BJ (cell line): ENCODE measurements at places on chromosomes 4 and X.

- no peak for DNase-seq
These were observed 934 bp downstream of the PDHA1 start for GRCh38 chrX:19344661-19345060.

GRCh38 chrX:133325422-133325821, 89.9 kb downstream of the GPC4 start:
- no peak for DNase-seq

DNA sequence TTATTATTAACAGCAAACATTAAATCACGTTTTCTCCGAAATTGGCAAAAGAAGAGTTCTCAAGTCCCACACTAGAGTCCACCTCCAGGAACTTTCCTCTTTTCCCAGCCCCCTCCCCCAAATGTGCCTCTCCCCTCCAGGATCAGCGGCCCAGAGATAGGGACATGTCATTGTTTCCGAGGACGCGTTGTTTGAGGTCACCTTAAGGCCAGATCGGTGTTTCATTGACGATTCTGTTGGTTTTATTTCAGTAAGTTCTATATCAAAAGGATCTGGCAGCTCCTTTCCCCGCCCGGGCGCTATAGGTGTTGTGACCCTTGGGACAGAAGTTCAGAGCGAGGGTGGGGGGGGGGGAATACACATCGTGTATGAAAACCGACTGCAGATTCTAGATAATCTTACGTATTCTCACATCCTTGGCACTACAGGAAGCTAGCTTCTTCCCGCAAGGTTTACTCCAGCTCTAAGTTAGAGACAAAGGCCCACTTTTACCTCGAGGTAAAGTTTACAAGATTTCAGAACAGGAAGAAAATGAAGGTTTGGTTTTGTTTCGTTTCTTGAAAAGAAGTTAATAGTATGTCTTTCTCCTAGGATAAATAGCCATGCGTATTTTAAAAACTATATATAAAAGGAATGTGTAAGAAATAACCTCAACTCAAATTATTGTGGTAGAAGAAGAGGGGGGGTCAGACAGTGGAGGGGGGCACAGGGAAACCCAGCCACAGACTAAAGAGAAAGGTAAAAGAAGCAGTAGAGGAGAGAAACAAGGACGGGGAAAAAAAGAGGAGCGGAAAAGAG, 739 bp upstream of the MSX1 start:
- no peak for DNase-seq

- DNase-seq = no peak
These were observed 79.8 kb upstream of the GPM6A start for GRCh38 chr4:175891851-175892250.

GRCh38 chr4:62948108-62948507, 1461.1 kb downstream of the TECRL start:
- no peak for DNase-seq

- DNase-seq = no peak
These were observed 51.8 kb upstream of the ENPEP start for GRCh38 chr4:110424144-110424543.

- DNase-seq = no peak
These were observed 1.3 kb downstream of the VMA21 start for GRCh38 chrX:151398346-151398745.

- DNase-seq = no peak
These were observed 75.6 kb downstream of the LRBA start for GRCh38 chr4:150939530-150939929.

GRCh38 chr4:165328708-165329107, 1.2 kb downstream of the MSMO1 start:
- no peak for DNase-seq

GRCh38 chr4:155434904-155435303, 58.1 kb upstream of the MAP9 start:
- DNase-seq = no peak

DNA sequence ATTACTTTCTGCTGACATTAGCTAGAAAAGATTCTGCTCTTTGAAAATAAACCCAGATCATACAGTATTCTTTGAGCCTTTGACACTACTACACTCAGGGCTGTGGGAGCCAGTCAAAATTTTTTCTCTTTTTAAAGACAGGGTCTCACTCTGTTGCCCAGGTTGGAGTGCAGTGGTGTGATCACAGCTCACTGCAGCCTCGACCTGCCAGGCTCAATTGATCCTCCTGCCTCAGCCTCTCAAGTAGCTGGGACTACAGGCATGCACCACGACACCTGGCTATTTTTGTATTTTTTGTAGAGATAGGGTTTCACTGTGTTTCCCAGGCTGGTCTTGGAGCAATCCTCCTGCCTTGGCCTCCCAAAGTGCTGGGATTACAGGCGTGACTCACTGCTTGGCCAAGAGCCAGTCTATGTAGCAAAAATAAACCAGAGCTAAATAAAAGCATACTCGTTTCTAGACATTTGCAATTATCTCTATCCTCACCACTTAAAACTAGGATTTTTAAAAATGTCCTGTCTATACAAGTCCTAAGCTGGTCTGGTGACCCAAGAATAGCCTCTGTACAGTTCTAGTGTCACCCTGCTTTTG, 43.2 kb downstream of the AKAP4 start:
- no peak for DNase-seq

- DNase-seq = no peak
These were observed 208.7 kb downstream of the SOWAHB start for GRCh38 chr4:76689145-76689817.

DNA sequence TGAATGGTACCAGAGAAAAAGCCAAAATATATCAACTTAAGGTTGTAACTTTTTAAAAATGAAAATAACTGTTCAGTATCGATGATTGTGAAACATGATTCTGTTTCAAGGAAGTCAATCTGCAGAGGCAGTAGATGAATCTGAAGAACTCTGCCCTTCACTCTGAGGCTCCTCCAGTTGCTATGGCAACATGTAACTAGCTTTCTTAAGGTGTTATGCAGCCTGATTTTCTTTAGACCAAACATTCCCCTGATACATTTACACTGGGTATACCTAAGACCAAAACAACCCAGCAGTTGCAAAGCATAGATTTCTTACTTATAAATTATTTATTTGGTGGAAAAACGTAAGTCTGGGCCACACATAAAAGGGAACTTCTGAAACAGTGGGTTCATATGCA, 133.6 kb upstream of the RASGEF1B start:
- DNase-seq = no peak

DNA sequence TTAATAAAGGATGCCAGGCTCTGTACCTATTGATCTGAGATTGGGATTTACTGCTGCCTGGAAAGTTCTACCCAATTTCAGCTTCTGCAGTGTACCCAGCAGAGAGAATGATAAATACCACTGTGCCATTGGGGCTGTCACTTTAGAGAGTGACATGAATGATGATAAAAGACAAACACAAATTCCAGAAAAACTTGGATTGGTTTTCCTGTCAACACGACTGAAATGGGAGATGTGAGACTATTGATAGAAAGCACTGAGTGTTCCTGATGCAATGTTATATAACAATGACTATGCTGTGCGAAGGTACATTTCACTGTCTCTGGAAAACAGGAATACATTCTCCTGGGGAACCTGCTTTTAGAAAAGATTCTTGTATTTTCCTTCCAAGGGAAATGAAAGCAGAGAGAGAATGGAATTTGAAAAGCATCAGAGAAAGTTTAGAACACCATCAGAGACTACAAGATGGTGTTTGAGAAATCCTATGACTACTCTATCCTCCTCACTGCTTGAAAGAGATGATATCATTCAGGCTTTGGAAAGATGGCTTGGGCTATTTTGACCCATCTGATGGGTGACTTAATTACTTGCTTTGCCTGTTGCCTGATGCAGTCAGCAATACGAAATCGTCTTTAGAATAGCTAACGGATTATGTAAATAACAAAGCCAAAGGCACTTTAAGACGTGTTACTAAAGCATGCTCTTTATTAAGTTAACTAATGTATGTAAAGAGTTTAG, 49.7 kb downstream of the MID1IP1 start:
- no peak for DNase-seq

DNA sequence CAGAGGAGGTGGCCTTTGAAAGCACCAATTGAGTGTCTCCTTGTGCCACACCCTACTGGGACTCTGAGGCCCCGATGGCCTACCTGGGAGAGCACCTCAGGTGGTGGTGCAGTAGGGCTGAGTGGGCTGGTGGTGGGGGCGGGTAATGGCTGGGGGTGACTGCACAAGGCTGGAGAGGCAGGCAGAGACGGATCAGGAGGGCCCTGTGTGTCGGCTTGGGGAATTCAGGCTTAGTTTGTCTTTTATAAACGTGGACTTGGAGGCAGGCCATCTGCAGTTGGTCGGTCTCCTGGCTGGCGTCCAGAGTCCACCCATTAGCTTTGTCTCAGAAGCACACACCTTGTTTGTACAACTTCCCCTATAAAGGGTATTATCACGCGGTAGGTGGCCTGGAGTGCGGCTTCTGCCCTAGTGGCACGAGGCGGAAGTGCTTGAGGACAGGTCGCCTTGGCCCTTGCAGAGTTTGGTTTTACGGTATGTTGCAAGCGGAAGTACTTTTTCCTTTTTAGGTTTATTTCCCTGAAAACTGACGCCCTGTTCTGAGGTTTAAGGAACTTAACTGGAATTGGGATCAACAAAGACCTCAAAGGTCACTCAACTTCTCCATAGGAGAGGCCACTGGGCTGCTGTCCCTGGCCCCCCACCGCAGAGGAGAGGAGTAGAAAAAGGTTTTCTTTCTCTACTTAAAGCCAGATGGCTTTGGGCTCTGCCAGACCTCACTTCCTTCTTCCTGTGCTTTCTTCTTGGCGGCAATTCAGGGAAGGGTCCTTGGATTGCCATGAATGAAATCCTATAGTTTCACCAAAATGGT, 8.0 kb downstream of the TBC1D14 start:
- no peak for DNase-seq

DNA sequence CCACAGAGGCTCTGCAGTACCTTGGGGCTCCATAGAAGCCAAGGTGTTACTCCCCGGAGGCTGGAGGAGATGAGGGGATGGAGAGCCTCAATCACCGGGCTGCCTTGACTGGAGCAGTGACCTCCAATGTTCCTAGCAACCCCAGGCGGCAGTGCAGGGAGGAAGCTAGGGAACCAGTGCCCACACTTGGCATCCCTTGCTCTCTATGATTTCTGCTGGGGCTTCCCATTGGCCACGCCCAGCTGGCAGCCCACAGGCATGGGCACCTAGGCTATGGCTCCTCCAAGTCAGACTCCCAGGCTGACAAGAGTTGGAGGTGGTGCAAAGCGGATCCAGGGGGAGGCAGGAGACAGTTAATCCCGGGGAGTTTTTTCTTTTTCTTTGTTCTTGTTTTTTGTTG, 229.7 kb downstream of the EVC2 start:
- no peak for DNase-seq

DNA sequence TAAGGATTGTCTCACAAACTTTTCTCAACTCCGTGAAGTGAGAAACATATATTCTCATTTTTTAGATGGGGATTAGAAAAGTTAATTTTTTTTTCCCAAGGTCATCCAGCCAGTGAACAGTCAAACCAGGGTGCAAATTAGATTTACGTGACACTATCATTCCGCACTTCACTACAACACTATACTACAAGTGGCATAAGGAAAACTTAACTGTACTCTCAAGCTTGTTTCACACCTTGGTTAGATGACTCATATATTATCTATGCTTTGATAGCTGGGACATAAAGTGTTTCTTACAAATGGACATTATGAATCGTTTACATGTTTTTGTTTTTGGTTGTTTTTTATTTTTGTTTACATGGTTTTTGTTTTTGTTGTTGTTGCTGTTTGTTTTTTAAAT, 525.7 kb downstream of the PPARGC1A start:
- no peak for DNase-seq

DNA sequence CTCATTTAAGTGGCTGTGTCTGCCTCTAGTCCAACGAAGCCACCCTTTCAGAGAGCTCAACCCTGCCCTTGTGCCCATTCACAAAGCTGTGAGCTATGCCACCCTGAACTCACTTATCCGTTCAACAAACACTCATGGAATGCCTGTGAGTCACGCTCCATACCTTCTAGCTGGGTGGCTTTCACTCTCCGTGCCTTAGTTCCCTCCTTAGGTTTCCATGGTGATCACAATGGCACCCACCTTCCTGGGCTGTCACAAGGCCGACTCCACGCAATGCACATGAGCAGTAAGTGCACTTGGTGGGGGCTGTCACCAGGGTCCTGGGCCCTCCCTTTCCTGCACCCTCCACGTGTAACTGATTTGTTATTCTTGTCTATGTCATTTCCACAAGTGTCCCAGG, 37.2 kb upstream of the PPP2R2C start:
- no peak for DNase-seq

GRCh38 chrX:43581167-43581566, 74.9 kb upstream of the MAOA start:
- DNase-seq = no peak

DNA sequence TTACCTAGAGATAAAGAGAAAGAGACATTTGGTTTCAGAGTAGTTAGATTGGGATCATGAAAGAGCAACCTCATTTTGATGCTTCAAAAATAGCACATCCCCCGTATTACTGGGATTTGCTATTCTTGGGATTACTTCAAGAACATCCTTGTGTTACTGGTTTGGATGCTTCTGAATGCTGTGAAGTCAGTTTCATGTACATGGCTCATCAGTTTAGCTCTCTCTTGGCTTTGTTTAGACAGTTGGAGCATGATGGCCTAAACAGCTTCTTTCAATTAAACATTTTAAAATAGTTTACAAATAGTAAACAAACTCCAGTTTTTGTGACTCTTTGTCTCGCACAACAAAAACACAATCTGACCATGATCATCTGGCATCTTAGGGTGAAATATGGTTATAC, 23.9 kb downstream of the HTT start:
- no peak for DNase-seq

GRCh38 chr4:99467887-99468286, 32.7 kb upstream of the ADH7 start:
- no peak for DNase-seq
